Stimulated activated CD4-positive, alpha-beta T cell treated with anti-CD3 and anti-CD28 coated beads, Interleukin-15, amount 100 ng/mL, for 1 hour (primary cell): ENCODE measurements at places on chromosomes 7 and 10.

DNA sequence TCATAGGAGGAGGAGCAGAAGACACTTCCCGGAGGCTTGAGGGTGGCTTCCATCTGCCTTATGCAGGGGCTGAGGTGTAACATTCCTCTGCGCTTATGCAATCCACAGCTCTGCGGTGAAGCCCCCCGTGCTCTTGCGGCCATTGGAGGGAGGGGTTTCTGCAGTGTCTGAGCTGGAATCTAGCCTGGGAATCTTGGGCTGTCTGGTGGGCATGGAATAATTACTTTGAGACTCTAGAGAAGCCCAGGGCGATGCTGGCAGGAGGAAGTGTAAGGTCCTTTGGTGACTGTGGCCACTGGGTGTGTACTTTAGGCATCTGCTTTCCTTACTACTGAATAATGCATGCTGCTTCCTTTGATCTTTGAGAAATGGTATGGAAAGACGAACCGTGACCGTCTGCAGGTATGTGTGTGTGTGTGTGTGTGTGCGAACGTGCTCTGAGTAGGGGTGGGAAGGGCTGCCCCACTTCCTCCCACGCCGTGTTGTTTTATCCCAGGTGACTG, 181.0 kb downstream of the PRPF18 start:
- no peak for DNase-seq

DNA sequence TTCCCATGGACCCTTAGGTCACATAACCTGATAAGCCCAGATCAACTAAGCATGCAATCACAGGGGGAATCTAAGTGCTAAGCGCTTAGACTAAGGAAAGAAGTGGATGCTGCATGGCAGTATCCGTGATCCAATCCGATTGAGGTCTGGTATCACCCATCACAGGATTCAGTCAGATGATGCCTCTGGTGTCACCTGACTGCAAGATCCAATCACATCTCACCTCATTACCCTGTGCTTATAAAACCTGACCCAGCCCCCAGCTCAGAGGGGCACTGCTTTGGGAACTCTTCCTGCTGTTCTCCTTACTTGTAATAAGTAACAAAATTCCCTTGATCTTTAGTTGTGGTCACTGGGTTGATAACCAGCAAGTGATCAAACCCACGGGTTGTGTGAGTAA, 84.7 kb upstream of the TMEM168 start:
- no peak for DNase-seq

- no peak for DNase-seq
These were observed 2.7 kb downstream of the BAG3 start for GRCh38 chr10:119653916-119654315.

DNA sequence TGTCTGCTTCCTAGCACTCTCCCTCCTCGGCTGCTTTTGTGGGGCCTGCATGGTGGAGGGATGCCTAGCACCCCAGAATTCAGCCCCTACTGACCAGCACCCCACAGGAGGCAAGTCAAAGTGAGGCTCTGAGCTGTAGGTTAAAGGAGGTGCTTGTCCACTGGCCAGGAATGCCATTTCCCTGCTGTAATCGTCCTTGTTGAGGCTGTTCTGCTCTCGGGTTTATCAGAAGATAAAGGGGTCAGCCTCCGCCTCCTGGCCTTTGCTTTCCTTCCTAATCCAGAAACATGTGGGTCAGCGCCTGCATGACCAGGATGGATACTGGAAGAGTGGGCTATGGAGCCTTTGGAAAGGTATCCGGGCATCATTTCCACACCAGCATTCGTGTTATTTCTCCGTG, 98.9 kb downstream of the MKI67 start:
- DNase-seq: no peak

DNA sequence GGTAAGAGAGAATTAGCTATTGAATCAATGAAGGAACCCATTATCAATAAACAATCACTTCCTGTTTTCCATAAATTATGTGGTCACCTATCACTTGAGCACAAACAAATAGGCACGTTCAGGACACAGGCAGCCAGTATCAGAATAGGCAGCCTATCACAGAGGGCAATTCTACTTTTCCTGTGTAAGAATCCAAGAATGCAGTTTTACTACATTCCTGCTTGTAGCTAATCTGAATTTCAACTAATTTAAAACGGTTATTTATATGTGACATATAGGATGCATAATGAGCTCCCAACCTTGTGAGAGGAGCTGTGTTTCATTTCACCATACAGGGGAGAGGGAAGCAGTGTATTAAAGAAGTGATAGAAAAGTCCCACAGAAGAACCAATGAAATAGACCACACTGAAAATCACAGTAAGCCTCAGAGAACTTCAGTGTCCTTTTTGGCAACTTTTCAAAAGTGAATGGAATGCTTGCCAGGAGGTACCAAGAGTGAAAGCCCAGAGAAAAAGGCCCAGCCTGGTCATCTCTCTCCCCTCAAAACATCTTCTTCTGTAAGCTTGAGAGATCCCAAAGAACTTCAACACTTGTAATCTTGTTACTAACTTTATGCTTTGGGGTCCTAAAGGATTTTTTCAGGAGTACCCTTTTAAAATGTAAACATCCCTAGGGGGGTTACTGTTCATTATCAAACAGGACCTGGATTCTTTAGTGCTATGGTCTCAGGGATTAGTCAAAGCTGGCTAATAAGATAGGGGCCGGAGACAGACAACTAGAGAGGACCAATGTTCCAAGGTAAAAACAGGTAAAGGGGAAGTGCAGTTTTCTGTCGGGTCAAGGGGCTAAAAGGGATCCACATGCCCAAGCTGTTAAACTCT, 1.3 kb downstream of the IMMP2L start:
- no peak for DNase-seq

DNA sequence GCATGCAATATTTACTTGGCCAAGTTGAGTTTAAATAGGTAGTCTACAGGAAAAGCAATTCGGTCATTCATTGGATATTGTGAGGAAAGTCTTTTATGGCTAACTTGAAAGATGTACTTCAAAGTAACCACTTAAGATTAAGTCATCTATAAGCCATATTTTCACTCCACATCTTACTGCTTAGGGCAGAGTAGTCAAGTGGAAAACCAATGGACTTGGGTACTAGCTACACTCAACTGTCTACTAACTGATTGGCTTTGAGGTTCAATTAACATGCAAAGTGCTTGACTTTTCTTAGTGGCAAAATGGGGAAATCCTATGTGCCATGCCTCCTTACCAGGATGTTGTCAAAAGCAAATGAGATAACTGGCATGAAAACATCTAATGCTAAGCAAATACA, 51.0 kb downstream of the CAV1 start:
- no peak for DNase-seq

GRCh38 chr10:12466704-12467305, 117.5 kb downstream of the CAMK1D start:
- no peak for DNase-seq

DNA sequence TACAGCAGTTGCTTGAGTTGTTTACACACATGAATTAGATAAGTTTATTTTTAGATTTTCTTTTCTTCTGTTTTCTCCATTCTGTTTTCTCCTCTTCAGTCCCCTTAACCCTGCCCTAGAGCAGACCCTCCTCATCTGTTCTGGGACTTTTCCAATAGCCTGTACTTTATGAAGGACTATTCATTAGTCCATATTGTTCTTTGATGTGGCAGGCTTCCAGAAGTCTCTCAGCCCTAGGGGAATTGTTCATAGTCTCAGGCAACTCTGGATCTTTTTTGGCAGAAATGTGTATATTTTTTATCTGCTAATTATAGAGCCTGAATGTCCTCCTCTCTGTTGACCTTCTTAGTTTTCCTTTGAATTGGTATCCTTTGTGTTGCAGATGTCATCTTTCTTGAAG, 25.4 kb downstream of the KAT6B start:
- no peak for DNase-seq

DNA sequence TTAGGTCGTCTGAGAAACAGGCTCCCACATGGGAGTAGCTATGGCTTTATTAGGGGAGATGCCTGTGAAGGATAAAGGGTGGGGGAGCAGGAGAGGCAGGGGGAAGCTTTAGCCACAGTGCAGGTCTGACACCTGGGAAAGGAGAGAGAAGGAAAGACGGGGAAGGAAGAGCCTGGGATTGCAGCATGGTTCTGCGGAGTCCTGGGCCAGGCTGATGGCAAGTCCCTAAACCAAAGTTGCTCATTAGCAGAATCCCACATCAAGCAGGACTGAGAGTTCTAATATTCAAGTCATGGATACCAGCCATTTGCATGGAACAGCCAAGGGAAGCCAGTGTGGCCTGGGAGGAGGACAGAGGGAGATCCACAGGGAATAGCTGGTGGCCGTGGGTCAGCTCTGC, 414.8 kb downstream of the RPS24 start:
- no peak for DNase-seq

GRCh38 chr7:123204206-123204835, 4.6 kb upstream of the SLC13A1 start:
- no peak for DNase-seq

DNA sequence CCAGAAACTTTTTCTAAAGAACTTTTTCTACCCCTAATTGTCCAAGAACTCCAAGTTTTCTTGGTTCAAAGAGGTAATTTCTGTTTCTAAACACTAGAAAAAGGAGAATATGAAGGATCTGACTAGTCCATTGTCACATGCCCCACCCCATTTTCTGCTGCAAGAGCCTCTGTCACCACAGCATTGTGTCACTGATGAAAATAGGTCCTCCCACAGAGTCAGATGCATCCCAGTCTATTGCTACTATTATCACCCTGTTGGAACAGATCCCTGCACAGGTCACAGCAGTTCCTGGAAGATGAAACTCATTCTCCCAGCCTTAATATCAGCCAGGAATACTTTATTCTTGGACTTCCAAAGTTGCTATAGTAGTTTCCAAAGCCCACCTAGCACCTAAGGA, 7.5 kb upstream of the CFTR start:
- DNase-seq: no peak

GRCh38 chr7:8823486-8823885, 390.1 kb downstream of the NXPH1 start:
- no peak for DNase-seq

DNA sequence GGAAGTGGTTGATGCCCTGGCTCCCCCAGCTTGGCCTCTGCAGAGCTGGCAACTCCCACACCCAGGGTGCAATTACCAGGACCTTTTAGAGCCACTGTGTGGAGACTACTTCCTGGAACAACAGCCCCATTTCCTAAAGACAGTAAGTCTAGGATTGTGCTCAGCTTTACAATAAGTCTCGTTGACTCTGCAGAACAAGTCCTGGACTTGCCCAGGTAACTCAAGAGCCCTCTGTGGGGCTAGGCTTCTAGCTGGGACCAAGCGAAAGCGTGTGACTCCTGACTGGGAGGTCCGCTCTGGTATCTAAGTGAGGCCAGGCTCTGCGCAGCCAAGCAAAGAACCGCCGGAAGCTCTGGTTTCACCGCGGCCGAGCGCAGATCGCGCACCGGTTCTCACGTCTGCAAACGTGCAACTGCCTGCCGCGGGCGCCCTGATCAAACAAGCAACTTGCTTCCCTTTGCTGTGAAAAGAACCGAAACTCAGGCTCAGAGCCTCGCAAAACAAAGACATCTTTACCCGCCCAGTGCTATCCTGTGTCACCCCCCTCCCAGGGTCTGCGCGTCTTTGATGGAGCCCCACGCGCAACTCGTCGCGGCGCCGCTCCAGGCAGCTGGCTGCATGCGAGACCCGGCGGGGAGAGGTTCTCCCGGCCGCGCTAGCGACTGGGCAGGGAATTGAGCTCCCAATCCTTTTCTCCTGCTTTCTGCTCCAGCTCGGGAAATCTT, 4.4 kb upstream of the PDLIM1 start:
- DNase-seq: no peak

- DNase-seq: no peak
These were observed 65.6 kb upstream of the FAM171A1 start for GRCh38 chr10:15436696-15437095.

- no peak for DNase-seq
These were observed 518 bp upstream of the COMMD3 start for GRCh38 chr10:22315455-22316285.

DNA sequence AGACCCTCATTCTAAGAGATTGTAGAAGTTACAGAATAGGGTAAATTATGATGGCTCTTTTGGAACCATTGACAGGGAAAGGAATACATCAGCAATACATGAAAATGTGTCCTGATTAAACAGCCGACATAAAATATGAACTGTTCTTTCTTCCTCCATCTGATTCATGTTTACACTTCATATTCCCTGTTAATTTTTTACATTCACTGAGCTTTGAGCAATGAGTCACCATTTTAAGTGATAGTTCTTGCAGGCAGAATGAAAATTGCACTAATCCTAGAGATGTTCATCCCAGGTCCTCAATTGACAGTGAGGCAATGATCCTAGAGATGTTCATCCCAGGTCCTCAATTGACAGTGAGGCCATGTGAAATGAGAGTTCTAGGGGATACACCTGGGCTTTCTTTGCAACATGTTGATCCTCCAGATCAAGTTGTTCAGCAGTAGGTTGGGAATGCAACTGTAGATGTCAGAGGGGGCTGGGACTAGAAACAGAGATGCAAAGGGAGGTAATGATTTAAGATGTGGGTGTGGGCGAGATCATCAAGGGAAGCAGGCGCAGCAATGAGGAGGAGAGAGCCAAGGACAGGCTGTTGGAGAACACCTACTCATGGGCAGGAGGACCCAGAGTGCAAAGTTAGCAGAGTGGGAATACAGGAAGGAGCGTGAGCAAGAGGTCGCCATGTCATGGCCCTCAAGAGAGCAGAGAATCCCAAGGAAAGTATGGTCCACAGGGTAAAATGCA, 138.7 kb downstream of the ZNF365 start:
- no peak for DNase-seq

GRCh38 chr10:101562231-101562630, 25.8 kb downstream of the POLL start:
- DNase-seq: no peak

DNA sequence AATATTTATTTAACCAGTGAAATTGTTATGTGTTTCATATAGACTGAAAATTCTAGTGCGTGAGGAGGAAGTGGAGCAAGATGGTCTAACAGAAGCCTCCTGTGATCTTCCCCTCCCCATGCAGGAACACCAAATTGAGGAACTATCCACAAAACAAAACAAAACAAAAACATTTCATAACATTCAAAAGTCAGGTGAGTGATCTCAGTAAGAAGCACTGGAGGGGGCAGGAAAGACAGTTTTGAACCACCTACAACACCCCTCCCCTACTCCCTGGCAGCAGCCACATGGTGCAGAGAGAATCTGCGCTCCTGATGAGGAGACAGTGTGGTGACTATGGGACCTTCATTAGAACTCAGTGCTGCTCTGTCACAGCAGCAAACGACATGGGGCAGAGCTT, 221.9 kb upstream of the SEMA3C start:
- DNase-seq: no peak

DNA sequence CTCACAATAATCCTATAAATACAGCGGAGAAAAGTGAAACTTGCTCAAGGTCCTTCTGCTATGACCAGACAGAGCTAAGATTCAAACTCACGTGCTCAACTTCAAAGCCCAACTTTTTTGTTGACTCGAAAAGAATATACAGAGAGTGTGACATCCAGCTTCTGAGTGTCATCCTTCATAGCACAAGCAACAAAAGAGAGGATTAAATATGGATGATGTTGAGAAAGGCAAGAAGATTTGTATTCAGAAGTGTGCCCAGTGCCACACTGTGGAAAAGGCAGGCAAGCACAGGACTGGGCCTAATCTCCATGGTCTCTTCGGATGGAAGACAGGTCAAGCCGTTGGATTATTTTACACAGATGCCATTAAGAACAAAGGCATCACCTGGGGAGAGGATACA, 2.1 kb upstream of the FAM3C start:
- DNase-seq: no peak

GRCh38 chr7:71349682-71350481, 217.9 kb downstream of the GALNT17 start:
- no peak for DNase-seq

- no peak for DNase-seq
These were observed 14.3 kb downstream of the CYP3A5 start for GRCh38 chr7:99665312-99666012.

GRCh38 chr7:106071356-106071998, 40.6 kb downstream of the SYPL1 start:
- no peak for DNase-seq
